ENCODE measurements at places on chromosomes 13 and 19.

GRCh38 chr13:26222520-26223046, 469 bp upstream of the RNF6 start:
- DNase-seq = no peak

DNA sequence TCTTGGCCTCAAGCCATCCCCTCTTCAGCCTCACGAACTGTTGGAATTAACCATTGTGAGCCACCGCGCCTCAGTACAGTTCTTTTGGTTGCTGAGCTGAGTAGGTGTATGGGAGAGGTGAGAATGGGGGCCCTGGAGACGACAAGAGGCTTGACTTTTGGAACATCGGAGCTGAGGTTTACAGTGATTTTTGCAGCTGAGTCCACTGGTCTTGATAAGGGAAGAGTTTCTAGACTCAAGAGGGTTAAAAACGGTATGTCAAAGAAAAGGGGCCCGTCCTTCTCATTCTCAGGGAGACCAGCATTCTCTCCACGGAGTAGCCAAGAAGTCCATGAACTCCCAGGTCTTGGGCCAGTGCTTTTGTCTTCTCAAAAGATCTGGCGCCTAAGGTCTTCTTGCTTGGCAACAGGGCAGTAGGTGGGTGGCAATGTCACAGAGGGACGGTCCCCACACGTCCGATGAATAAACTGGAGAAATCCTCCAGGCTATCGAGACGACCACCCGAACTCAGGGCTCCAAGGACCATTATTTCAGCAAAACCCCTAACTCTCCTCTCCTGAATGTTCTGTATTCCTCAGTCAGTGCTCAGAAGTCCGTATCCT, 6.4 kb upstream of the QTRT1 start:
- DNase-seq = no peak

DNA sequence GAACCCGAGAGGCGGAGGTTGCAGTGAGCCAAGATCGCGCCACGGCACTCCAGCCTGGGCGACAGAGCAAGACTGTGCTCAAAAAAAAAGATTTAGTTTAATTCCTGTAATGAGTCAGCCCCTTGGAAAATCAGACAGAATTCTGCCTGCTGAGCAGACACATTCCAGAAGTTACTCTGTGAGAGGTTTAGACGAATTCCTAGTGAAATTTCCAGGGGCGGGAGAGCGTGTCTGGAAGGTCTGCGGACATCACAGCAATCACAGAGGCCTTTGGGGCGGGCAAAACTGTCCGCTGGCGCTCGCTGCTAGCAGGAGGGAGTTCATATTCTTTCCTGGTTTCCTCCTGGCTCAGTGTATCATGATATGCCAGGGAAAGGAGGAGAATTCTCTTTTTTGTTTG, 17.5 kb downstream of the MISP start:
- no peak for DNase-seq

DNA sequence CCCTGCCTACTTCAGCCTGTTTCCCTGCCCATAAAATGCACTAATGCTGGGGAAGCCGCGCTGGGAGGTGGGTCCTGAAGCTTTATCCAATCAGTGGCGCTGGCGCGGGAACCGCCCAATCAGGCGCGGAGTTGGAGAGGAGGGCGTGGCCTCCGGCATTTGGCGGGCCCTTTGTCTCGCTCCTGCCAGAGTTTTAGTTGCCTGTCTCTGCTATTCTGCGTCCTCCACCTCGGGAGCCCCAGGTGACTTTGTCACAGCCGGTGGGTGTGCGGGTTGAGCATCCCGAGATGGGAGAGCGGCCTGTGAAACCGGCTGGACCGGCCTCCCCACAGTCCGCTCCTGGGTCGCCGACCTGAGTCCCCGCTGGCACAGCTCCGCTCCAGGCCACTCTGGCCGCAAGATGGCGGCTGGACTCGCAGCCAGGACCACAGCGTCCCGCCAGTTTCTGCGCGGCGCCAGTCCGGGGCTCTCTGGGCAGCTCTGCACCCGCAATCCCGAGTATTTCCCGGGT, 30.7 kb upstream of the ZNF429 start:
- no peak for DNase-seq

DNA sequence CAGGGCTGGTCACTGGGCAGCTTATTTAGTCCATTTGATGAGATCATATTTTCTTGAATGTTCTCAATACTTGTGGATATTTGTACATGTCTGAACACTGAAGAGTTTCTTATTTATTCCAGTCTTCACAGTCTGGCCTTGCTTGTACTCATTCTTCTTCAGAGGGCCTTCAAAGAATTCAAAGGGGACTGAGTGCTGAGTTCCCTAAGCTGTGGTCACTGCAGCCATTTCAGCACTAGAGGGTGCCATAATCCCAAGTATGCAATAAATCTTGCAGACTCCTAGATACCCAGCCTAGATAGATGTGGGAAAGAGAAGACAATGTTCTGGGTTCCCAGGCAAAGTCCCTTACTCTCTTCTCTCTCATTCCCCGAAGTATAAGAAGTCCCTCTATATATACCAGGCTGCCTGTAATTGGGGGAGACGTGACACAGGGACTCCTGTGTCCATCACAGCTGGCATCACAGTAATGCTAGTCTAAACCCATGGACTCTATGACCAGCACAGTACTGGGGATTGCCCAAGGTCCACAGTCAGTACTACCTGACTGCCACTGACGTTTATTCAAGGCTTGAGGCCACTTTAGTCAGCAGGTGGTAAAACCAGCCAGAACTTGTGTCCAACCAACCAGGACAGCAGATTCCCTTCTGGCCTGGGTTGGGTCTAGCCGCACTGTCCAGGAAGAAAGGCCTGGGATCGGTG, 8.9 kb upstream of the VN1R1 start:
- DNase-seq = no peak

- DNase-seq = no peak
These were observed 45.5 kb downstream of the HSPH1 start for GRCh38 chr13:31116224-31116623.

DNA sequence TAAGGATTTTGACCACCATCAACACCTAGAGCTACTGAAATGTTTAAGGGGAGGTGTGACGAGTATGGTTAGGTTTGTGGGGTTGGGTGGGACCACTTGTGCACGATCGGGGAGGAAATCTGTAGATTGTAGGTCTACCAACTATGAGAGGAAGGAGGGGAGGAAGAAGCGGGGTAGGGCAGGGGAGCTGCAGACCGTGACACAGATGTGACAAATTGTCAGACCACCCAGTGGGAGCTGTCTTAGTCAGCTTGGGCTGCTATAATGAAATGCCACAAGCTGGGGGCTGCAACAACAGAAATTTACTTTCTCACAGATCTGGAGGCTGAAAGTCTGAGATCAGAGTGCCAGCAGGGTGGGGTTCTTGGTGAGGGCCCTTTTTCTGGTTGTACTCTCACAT, 62.2 kb upstream of the ARGLU1 start:
- no peak for DNase-seq

DNA sequence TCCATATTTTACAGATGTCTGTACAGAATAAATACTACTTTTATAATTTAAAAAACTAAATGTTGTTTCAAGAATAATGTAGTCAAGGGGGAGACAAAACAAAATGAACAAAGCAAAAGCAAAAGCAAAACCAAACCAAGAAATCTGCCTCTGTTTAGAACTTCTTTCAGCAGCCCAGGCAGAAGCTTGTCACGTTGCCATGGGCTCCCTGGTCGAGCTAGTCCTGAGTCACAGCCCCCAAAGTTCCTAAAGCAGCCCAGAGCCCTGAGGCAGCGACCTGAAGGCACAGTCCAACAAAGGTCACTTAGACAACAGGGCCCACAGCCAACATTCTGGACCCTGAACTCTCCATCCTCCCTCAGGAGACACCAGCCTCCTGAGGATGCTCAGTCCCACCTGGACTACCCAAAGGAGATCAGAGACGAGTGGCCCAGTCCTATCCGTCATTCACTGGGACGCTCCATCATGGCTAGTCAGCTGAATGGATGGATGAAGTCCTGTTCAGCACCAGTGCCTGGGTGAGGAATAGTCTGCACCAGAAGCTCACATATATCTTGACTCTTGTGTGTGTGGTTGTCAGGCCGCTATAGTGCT, 41.7 kb downstream of the SIAH3 start:
- DNase-seq = no peak

DNA sequence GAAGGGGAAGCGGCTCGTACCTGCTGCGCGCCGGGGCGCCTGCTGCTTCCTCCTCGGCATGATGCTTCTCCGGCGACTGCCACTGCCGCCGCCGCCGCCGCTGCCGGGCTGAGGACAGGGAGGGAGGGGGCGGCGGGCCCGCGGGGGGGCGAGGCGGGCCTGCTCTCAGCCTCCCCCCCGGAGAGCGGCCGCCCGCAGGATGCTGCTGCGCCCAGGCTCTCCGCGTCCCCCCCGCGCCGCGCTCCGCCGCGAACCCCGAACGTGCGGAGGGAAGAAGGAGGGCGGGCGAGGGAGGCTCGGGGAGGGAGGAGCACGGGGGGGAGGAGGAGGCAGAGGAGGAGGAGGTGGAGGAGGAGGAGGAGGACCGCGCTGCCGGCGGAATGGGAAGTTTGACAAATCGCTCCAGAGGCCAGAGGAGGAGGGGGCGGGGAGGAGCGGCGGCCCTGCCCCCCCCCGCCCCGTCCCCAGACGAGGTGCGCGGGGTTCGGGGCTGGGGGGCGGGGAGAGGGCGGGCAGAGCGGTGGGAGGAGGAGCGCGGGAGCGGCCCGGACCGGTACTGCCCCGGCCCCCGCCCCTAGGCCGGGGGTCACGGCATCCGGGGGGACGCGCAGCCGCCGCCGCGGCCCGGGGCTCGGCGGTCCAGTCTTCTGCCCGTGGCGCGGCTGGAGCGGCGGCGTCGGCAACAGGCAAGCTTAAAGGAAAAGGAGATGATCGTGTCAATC, at the start of gene TSHZ3:
TSS of gene TSHZ3 (minus strand) at position 277 of the 722 bp plus-strand sequence. CDS start at position 60, 217 bp downstream.
- no peak for DNase-seq

GRCh38 chr19:13887517-13887916, 10.6 kb downstream of the NANOS3 start:
- no peak for DNase-seq

DNA sequence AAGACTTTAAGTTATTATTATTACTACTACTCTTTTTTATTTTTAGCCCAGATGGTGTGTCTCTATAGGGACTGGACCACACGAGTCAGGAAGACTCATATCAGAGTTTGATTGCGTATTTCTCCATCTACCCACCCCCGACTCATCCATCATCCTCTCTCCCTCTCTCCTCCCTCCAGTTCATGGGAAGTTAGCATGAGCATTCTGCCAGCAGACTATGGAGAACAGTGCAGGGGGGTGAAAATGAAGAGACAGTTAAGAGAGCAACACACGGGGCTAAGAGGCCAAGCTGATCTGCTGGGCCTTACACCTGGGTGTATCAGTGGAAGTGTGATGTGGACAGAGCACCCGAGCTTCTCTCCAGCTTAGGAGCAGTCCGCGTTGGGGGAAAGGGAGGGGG, 95.0 kb downstream of the UQCRFS1 start:
- no peak for DNase-seq

- no peak for DNase-seq
These were observed 51.6 kb upstream of the CACNA1A start for GRCh38 chr19:13557756-13558398.

- no peak for DNase-seq
These were observed 76.9 kb downstream of the LRCH1 start for GRCh38 chr13:46629811-46630413.

- DNase-seq = no peak
These were observed 222.8 kb downstream of the DCT start for GRCh38 chr13:94256721-94257120.

DNA sequence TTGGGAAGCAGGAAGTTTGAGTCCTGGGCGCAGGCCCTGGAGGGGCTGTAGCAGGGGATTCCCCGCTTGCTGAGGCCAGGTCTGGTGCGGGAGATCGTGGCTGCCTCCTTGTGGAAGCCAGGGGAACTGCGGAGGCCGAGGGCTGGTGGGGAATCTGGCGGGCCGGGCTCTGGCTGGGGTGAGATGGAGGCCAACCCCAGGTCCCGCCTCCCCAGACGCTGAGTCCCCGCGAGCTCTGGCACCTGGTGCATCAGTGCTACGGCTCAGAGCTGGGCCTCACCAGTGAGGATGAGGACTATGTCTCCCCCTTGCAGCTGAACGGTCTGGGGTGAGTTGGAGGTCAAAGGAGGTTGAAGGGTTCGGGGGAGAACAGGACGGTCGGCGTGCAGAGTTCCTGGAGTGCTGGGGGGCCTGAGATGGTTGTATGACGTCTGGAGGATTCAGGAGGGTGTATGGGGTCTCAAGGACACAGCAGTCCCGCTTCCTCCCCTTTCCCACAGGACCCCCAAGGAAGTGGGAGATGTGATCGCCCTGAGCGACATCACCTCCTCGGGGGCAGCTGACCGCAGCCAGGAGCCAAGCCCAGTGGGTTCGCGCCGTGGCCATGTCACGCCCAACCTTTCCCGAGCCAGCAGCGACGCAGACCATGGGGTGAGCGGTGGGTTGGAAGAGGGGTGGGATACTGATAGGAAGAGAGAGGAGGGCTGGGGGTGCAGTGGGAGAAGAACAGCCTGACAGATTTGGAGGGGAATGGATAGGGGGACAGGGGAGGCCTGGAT, 13.1 kb downstream of the GRAMD1A start:
- no peak for DNase-seq

DNA sequence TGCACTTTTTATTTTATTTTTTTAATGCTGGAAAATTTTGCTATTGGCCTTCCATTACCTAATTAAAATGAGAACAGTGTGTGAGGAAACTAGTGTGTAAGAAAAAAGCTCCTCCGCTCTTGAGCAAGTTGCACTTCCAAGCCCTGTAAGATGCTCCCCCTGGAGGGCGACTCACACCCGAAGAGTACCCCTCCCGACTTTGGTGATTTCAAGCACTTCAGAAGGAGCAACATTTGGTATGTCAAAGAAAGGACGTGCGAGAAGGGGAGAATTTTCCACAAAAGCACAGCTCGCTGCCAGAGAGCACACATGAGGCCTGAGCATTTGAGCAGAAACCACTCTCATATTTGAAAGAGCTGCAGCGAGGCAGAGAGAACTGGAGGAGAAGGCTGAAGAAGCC, 504.4 kb downstream of the FGF9 start:
- DNase-seq = no peak

DNA sequence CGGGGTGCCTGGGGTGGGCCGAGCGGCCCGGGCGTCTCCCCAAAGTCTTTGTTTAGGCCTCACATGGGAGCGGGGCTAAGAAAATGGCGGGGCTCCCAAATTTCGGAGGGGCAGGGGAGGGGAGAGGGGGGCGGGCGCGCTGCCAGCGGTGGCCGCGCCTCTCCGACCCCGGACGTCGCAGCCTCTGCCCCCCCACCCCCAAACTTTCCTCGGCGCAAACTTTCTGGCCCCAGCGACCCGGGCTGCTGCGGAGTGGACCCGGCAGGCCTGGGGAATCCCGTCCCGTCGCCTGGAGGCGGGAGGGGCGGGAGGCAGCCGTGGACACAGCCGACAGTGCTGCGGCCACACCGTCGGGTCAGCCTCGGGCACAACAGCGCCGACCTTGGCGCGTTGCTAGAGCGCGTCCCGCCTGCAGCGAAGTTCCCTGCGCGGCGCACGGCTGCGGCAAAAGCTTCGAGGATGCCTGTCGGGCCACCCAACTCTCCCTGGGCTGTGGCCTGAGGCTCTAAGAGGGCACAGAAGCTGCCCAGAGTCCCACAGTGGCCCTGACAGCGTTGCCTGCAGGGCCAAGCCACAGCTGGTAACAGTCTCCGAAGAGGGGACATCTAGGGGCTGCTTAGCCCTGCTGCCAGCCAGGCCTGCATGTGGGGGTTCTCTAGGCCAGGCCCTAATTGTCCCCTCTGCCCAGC, 1.3 kb downstream of the NFIX start:
- no peak for DNase-seq

Data from NCI-H1417 treated with DMSO at 0.1 percent for 48 hours (cell line).